ENCODE measurements at places on chromosomes 2 and 18.
A peak's percentile ranks its signal among the peaks of the same experiment; 100 is the strongest.

DNA sequence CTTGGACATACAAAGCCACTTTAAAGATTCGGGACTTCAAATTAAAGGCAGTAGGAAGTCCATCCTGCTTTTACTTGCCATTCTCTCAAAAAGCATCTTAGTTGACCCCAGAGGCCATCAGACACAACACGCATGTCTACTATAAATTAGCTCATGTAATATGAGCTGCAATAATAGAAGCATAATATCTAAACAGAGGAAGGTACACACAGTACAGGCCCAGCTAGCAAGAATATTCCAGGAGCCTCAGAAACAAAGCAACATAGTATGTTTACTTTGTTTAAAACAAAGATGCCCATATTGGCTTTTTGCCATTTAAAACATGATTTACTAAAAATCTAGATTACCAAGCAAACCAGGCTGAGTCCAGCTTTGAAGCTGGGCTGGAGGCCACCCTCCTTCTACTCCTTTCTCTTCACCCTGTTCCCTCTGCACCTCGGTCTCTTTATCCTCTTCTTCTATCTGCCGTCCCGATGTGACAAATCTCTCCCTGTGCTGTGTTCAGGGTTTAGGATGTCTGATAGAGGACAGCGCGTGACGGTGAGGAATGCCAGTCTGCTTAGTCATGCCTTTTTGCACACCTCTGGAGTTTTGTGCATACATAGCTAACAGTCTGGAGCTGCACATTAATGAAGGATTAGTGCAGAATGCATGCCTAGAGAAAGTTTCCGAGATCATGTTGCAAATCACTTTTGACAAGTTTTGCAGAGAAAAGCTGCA lies 28.2 kb downstream of the DTNA start:
- no peak for DNase-seq

GRCh38 chr2:85768713-85769112 lies 14.9 kb downstream of the ATOH8 start:
- peak; percentile 86 for DNase-seq

- no peak for DNase-seq
Observed at GRCh38 chr2:15630121-15630977, 38.7 kb downstream of the DDX1 start.

DNA sequence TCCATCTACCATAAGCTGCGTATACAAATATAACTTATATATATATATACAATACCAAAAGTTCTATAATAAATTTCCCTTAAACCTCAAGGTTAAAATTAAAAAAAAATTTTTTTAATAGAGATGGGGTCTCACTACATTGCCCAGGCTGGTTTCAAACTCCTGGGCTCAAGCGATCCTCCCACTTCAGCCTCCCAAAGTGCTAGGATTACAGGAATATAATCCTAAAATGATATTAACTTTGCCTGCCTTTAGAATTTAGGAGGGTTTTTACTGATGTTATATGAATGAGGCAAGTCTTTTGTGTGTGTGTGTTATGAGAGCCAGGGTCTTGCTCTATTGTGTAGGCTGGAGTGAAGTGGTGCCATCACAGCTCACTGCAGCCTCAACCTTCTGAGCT lies 49.2 kb downstream of the HNRNPLL start:
- no peak for DNase-seq

DNA sequence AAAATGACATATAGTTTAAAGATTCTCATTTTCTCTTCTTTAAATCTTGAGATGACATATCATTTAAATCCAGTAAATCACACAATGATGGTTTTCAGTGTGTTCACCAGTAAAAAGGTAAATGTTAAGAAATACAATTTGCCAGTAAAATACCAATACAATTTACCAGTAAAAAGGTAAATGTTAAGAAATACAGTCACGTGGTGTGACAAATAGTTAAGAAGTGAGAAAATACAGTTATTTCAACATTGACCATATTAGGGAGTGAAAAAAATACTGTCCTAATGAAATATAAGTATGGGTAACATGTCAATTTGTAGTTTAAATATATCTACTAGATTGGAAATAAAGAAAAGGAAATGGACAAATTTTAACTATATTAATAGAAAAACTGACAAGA lies 80.5 kb downstream of the DLGAP1 start:
- DNase-seq: no peak

DNA sequence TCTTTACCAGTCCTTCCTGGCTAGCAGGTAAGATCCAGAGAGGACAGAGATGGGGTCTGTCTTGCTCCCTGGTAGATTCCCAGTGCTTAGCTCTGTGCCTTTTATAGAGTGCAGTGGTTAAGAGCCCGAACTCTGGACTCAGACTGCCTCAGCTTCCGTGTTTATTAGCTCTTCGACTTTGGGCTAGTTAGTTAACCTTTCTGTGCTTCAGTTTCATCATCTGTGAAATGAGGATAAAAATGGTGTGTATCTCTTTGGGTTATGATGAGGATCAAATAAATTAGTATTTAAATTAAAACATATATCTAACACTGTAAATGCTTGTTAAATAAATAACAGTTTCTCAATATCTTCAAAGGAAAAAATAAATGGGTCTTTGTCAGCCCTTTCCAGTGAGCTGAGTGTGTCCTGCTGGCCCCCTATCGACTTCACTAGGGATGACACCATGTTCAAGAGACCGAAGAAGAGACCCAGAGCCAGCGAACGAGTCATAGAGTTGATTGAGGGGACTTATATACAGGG lies 38.2 kb downstream of the CERS6 start:
- DNase-seq: no peak

GRCh38 chr2:15814946-15815345 lies 125.4 kb upstream of the MYCN start:
- DNase-seq: no peak

DNA sequence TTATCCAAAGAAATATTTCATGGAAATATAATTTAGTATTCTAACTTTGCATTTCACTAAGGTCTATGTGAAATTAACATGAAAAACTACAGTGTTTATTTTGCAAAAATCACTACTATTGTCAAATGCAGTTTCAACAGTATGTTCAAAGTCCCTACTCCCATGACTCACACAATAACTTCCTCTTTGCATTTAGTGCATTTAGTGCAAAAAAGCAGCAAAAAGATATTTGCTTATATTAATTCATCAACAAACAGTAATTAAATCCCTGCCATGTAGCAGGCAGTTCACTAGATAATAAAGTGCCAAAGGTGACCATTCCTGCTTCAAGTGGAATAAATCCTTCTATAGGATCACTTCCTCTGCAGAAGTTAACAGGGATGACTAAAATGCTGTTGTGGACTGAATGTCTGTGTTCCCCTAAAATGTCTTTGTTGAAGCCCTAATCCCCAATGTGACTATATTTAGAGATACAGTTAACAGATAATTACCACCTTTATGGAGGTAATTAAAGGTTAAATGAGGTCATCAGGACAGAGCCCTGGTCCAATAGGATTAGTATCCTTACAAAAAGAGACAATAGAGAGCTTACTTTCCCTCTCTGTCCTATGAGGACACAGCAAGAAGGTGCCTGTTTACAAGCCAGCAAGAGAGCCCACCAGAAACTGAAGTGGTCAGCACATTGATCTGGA lies 61.7 kb downstream of the STK39 start:
- DNase-seq: no peak

DNA sequence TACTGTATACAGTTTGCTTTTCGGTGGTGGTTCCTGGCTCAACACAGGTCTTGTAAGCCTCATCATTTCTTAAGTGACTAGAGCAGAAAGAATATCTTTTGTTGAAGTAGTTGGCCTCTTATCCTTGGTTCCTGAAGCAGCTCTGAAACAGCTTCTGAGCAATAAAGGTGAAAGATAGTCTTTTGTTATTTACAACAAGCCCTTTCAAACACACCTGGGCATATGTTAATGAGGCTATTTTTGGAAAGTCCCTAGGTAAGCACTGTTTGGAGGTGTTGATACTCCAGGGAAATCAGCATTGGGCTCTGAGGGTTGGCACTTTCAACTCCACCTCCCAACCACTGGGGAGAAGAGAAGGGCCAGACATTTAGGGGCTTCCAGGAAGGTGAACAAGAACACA lies 211.0 kb downstream of the MCFD2 start:
- DNase-seq: no peak

- no peak for DNase-seq
Observed at GRCh38 chr2:196448407-196449079, 191.0 kb upstream of the CCDC150 start.

DNA sequence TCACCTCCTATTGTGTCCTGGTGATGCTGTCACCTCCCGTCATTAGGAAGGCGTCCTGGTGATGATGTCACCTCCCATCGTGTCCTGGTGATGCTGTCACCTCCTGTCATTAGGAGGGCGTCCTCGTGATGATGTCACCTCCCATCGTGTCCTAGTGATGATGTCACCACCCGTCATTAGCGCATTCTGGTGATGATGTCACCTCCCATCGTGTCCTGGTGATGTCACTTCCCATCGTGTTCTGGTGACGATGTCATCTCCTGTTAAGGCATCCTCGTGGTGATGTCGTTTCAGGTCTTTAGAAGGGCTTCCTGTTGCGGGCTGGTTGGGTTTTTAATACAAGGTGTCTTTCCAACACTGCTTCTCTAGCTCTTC lies 40.7 kb downstream of the CTDP1 start:
- DNase-seq: no peak

- DNase-seq: no peak
Observed at GRCh38 chr2:54757500-54757899, 34.0 kb downstream of the EML6 start.

GRCh38 chr2:40431600-40431955 lies 20.3 kb downstream of the SLC8A1 start:
- DNase-seq: no peak

DNA sequence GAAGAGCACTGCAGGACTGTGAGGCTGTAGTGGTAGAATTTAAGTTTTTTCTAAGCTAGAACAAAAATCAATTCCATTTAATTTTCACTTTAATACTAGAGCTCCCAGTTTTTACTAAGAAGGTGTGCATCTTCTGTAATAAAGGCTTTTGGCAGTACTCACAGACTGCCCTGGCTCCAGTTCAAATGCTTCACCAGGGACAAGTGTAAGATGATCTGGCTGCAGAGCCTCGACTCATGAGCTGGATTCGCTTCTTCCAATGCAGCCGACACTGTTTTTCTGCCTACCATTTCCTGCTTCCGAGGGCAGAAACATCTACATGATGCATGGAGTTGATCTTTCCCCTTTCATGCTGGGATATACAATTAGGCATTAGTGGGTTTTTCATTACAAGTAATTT lies 87.0 kb downstream of the FARSB start:
- DNase-seq: peak; percentile 88

DNA sequence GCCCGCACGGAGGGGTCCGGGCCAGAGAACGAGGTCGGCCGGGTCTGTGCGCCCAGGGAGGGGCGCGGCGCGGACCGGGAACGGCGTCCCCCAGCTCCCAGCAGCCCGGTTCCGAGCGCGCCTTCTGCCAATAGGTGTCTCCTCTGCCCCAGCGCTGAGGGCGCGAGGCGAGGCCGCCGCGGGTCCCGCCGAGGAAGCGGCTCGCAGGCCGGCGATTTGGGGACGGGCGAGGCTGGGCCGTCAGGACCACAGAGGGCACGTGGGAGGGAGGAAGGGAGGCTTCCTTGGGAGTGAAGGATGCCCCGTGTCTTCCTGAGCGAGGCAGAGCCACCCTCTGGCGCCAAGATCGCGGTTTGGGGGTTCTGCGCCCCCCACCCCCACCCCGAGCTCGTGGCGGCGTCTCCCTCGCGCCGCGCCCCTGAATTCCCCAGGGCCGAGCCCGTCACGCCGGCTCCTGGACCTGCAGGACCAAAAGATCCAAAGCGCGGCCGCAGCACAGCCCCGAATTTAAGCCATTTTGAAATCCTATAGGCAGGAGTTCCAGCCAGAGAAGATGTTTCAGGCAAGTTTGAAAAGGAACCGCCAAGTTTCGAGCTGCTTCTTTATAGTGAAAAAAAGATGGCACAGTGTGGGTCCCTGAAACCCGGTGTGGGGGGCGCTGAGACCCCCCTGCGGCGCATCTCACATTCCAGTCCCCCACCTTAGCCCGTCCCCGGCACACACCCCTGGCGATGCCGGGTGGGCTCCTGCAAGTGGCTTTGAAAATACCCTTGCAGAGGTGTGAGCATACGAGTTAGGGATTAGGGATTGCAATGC lies 909 bp downstream of the NFATC1 start:
- DNase-seq: no peak

DNA sequence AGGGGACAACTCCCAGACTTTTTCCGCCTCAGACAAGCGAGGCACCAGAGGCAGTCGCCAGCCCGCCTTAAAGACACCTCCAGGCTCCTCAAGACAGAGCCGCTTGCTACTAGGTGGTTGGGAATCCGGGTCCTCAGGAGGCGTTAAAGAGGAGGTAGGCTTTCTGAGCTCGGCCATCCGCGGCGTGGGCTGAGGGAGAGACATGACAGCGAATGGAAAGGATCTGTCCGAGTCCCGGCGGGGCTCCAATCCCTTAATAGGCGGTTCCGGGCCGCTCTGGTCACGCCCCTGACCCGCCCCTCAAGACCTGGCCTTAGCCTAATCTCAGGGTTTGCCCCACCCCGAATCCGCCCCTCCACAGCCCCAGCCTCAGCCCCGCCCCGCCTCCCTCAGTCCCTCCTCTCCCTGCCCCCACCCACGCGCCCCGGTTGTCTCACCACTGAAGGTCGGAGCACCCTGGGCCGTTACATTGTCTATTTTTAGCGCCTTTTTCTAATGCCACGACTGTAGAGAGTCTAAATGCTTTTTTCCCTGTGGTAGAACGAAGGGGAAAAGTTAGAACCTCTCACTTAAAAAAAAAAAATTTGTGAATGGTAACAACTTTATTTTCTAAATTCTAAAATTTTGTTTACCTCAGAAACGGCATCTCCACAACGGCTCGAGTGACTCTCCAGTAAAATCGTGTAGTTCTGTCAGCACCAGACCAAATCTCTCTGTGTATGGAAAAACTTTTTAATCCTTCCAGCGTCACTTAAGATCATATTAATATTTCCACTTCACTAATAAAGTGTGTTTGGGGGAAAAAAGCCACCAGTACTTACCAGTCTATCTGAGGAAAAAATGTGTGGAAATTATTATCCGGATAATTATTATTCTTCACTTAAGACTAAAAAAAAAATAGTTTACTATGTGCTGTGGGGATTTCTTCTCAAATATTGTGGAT lies at the start of gene RAD51AP2:
Gene RAD51AP2 (minus strand): TSS at position 229 of the 943 bp plus-strand sequence. CDS start 25 bp downstream, at position 204.
- peak; percentile 66 for DNase-seq

DNA sequence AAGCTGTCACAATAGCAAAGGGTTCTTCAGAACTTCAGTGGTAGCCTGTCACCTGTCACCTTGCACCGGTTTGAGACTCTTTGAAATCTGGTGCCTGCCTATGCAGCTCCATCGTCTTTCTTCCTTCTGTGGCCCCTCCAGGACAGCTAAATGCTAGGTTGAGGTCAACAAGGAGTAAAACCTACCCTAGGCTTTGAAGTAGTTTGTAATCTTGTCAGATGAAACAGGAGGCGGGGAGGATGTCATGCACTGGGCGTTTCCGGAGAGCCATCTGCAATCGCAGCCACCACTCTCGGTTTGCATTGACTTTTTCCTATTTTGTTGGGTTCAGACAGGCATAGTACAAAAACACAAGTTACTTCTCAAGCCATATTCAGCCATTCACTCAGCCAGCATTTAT lies 116.7 kb downstream of the LPIN1 start:
- DNase-seq: no peak
